ENCODE measurements at places on chromosomes 7 and 10.
A peak's percentile ranks its signal among the peaks of the same experiment; 100 is the strongest.

GRCh38 chr7:135714534-135715009 lies 13.4 kb downstream of the SLC13A4 start:
- DNase-seq: no peak

GRCh38 chr7:148898845-148899484 lies 14.9 kb upstream of the EZH2 start:
- no peak for DNase-seq

- DNase-seq: no peak
These were observed 4.4 kb downstream of the SMIM30 start for GRCh38 chr7:113113912-113114311.

DNA sequence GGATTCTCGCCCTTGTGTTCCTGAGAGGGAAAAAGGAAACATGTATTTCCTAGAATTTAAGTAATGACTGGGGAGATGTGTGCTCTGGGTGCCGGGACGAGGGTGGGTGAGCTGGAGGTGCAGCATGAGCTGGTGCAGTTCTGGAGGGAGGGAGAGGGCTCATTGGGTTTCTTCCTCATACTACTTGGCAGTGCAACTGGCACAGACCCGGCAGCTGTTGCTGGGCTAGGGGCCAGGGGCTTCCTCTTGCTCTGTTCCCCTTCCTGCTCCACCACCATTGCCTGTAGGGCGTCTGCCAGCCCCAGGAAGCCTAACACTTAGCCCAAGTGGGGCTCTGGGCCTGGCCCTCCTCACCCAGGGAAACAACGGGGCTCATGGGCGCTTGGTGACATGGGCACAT lies 5.9 kb downstream of the RET start:
- DNase-seq: no peak

DNA sequence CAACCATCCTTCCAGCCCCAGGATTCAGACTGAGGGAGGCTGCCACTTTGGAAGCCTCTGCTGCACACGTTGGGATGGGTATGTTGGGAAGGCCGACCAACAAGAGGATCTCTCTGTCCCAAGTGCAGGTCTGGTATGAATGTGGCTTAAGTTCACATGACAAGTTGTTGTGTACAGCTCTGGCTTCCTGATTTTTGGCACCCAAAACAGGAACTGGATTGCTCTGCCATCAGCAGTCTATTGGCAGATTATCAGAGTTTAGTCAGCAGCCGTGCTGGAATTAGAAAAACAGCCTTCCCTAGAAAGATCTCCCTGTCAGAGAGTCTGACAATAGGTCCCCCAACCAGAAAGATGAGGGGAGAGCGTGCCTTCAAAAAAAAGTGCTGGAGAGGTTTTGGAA lies 66.9 kb downstream of the GOLGA7B start:
- no peak for DNase-seq

GRCh38 chr7:129494041-129494440 lies 8.3 kb upstream of the SMKR1 start:
- no peak for DNase-seq

- no peak for DNase-seq
These were observed 115.7 kb downstream of the CCDC71L start for GRCh38 chr7:106545275-106545674.

DNA sequence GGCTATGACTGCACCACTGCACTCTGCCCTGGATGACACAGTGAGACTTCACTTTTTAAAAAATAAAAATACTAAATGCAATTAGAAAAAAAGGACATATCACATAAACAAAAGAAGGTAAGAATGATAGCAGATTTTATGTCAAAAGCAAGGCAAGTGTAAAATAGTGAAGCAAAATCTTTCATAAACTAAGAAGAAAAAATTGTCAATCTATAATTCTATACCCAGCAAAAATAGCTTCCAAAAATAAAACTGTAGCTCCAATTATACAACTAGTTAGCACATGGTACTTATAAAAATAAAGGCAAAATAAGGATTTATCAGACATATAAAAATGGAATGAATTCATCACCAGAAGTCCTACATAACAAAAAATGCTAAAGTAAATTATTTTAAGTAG lies 85.4 kb upstream of the SVIL start:
- no peak for DNase-seq

- no peak for DNase-seq
These were observed 157.7 kb upstream of the EEPD1 start for GRCh38 chr7:35995334-35995733.

- DNase-seq: no peak
These were observed 19.0 kb upstream of the CLDN3 start for GRCh38 chr7:73789051-73789450.

GRCh38 chr10:121974535-121975294 lies at the start of gene NSMCE4A:
NSMCE4A (minus strand) TSS chr10:121975217; CDS start chr10:121975165, 52 bp downstream.
- peak; percentile 70 for DNase-seq

DNA sequence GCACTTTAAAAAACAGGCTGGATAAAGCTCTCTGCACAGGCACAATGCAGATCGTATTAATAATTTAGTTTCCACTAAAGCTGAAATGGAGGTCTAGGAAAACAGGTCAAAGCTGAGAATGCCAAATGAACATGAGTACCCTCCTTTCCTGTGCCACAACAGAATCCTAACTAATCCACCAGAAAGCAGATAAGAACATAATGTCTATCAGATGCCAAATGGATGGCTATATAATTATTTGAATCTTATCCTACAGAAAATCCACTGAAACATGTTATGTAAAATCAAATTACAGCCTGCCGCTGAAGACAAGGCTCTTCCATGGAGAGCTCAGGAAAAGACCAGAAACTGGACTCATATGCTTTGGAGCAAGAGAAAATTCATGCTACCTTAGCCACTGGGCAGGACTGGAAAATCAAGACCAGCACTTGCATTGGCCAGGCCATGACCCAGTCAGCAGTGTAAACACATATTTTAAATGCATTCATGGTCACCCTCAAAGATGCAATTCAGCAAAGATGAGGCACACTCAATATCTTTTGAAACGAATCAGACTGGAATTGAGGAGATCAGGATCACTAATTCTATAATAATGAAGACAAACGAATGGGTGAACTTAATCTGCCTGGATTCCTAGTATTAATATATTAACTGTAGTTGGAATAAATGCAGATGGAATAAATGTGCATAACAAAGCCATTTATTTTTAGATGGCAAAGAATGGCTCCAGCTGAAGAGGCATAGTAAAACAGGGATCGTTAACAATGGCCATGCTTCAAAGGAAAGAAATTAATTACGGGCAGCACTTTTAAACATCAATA lies 13.2 kb downstream of the ANK3 start:
- no peak for DNase-seq

- DNase-seq: peak; percentile 11
These were observed 141.8 kb downstream of the CTTNBP2 start for GRCh38 chr7:117731455-117731854.

DNA sequence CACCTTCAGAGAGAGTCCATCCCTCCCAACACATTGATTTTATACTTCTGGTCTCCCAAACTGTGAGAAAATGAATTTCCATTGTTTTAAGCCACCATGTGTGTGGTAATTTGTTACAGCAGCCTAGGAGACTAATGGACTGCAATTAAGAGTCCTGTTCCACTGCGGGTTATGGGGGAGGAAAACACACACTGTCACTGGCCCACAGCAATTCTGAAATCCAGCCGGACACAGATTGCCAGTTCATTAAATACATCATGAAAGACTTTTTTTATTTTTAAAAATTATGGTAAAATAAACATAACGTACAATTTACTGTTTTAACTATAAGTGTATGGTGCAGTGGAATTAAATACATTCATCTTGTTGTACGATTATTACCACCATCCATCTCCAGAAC lies 193.4 kb upstream of the GRB10 start:
- no peak for DNase-seq

GRCh38 chr10:6543431-6544005 lies 36.6 kb downstream of the PRKCQ start:
- peak; percentile 73 for DNase-seq

DNA sequence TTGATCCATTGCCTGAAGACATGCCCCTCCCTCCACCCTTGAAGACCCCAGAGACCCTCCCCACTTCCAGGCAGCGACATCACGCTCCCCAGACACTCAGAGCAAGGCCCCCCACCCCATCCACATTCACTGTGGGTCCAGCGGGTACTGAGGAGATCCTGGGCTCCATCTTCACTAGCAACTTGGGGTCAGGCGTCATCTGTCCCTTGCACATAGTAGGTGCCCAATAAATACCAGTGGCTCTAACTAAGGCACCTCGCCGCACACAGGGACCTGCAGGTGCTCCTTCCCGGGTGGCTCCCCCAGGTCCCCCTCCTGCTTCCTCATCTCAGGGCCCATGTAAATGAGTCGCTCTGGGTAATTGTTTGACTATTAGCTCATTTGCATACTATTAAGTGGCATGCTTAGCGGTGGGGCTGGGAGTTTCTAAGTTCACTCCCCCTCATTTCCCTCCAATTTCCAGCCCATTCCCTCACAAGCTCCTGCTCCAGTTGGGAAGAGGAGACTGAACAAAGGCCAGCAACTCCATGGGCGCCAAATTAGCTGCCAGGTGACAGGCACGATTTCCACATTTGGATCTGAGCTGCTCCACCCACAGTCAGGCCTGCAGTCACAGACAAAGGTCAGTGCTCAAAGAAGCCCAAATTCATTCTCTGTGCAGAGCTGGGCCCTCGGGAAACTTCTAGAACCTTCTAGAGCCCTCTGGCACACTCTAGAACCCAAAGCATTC lies 29.7 kb downstream of the EBF3 start:
- DNase-seq: no peak

GRCh38 chr10:30829901-30830300 lies 200.3 kb upstream of the LYZL2 start:
- no peak for DNase-seq

DNA sequence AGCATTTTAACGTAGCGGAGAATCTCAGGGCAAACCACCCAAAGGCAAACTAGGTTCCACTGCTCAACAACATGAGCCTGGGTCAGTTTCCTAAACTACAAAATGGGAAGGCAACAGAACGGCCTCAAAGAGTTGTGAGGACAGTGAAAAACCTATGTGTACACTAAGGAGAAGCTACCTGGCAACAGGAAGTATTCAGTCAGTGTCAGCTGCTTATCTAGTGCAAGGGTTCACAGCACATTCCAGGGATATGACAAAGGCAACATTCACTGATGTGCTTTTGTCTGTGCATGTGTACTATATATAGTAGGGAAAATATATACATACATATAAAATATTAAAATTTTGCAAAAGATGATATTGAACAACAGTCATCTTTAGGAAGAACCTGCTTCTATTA lies 17.2 kb downstream of the NUDCD3 start:
- DNase-seq: no peak

DNA sequence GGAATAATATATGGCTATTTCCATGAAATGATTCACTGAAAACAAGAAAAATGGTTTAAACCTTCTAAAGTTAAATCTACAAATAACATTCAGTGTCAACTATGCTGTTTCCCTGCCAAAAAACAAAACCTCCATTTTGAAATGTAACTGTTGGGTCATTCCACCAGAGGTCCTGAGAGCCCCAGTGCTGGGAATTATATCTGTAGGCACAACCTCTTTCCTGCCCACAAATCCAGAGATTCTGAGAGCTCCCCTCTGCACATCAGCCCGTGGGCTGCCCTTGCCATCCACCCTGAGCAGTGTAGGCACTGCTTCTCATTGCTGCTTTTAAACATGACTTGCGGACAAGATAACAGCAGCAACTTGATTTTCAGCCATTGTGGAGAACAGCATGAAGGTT lies 198.6 kb downstream of the TMEM178B start:
- DNase-seq: no peak

GRCh38 chr7:50983850-50984249 lies 201.2 kb upstream of the GRB10 start:
- DNase-seq: no peak

- no peak for DNase-seq
These were observed 57.4 kb downstream of the MINDY4 start for GRCh38 chr7:30828591-30828990.

GRCh38 chr10:129769381-129770116 lies 194.5 kb downstream of the EBF3 start:
- no peak for DNase-seq

DNA sequence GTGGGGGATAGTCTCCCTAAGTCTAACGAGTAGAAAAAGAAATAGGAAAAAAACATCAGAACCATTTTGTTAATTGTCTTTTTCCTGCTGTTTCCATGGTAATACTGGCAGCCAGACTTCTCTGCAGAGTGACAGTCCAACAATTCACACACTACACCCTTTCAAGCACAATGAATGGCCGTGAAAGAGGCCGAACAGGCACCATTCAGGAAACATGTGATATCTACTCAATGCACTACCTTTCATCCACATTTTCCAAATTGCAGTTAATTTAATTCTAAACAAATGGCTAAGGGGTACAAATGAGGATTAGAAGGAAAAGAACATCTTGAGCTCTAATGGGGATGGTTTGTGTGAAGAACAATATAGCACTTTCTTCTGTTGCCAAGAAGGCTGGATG lies 358.5 kb upstream of the ANKRD30A start:
- DNase-seq: no peak

GRCh38 chr7:156845379-156846101 lies 47.4 kb downstream of the LMBR1 start:
- no peak for DNase-seq

GRCh38 chr7:121774563-121774962 lies 98.4 kb upstream of the PTPRZ1 start:
- DNase-seq: no peak

- no peak for DNase-seq
These were observed 32.9 kb upstream of the KMT2E start for GRCh38 chr7:104980841-104981671.

All from stimulated activated CD4-positive, alpha-beta T cell treated with anti-CD3 and anti-CD28 coated beads, Interleukin-1b, Interleukin-23, amount 100 ng/mL, for 48 hours (primary cell).